ENCODE measurements at places on chromosomes 3 and 15.

- no peak for DNase-seq
Observed at GRCh38 chr3:128195369-128195768, 42.1 kb downstream of the EEFSEC start.

DNA sequence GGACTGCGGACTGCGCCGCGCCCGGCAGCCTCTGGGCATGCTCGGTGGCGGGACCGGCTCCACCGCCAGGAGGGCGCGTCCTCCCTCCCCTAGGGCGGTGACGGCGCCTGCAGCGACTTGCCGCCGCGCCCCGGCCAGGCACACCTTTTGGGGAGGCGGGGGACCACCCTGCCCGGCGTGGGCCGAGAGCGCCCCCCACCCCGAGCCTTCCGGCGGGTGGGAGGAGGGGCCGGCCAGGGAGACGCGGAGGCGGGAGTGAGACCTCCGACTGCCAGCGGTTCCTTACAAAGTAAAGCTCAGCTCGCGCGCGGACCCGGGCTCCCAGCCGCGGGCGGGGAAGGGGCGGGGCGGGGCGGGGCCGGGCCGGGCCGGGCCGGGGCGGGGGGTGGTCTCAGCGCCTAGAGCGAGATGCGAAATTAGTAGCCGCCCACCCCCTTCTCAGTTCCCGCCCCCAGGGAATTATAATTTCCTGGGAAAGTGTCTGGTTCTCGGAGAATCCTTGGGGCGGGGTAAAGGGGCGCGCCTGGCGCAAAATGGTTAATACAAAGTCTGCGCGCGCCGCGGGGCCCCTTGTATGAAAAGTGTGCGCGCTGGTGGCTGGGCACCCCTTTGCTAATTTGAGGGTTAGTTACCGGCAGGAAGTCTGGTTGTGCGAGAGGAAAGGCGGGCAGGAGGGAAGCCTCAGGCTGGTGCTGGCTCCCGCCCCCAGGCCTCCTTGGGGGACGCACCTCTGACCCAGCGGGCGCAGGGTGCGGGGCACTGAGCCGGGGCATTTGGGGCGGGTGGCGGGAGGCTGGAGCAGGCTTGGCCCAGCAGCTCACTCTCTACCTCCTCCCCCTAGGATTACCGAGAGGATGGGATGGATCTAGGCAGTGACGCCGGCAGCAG is 224.8 kb upstream of the IL12A start:
- DNase-seq: no peak

- DNase-seq: no peak
Observed at GRCh38 chr3:60839246-60839645, 412.0 kb downstream of the FHIT start.

DNA sequence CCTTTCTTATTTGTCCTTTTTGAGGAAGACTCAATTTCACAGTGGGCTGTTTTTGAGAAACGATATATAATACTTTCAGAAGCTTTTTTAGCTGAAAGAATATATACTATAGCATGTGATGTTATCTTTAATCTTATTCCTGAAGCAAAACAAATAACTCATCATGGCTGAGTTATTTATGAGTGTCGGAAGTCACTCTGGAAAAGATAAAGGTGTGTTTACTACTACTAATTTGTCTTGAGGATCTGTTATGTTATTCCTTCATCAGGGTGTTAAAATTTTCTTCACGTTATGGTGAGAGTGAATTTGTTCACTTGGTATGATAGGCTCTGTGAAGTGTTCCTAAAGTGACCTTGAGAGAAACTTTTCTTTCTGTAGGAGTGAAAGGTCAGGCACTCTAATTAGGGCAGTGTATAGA is 4.7 kb downstream of the TCF12 start:
- no peak for DNase-seq

DNA sequence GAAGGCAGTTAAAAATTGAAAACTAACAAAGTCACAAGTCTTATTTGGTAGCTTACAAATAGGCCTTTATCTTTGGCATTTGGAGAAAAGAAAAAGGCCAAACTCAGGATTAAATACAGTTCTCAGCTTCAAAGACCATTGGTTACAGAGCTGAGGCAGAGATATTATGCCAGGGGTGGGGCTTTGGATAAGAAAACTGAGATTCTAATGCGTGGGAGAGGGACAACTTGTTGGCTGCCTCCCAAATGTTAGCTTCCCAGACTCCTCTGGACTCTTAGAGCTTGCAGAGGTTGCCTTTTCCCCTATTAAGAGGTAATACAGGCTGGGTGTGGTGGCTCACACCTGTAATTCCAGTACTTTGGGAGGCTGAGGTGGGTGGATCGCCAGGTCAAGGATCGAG is 231.8 kb downstream of the SQOR start:
- no peak for DNase-seq

- DNase-seq: no peak
Observed at GRCh38 chr3:172749230-172749965, 1.1 kb upstream of the ECT2 start.

DNA sequence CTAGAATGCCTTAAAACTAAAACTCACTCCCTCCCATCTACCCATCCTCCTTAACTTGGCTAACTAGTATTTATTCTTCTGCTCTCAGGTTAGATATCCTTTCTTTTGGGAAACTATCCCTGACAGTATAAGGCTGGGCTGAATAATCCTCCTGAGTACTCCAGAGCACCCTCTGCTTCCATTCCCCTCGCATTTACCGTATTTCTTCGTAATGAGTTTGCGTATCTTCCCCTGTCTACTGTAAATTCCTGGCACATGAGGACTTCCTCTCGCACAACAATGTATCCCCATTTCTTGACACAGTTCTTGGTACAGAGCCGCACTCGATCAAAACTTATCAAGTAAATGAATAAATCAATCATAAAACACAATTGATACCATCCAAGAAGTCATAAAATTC is 82.9 kb upstream of the AKAP13 start:
- DNase-seq: no peak

GRCh38 chr3:129185783-129186182 is 2.1 kb upstream of the CNBP start:
- DNase-seq: no peak

All from stimulated activated CD4-positive, alpha-beta T cell treated with anti-CD3 and anti-CD28 coated beads, Interleukin-1b, Interleukin-23, amount 100 ng/mL, for 1 hour (primary cell).